ENCODE measurements at places on chromosomes 5 and 9.

DNA sequence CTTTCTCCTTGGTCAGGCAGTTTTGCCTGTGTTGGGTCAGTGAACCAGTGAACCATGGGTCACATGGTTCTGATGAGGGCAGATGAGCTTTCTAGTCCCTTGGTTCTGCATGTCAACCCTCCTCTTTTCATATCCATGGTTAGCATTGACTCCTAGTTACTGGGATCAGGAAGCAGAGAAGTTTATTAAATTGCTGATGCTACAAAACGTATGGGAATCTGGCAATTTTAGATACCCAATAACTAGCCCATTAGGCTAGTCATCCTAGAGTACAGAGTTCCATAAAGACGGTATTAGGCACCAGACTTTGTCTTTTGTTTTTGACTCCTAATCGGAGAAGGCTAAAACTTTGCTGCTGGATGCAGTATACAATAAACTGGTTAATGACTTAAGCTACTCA lies 273.1 kb downstream of the ATPSCKMT start:
- DNase-seq: no peak

GRCh38 chr5:118557251-118557661 lies 431.1 kb downstream of the DTWD2 start:
- DNase-seq: no peak

DNA sequence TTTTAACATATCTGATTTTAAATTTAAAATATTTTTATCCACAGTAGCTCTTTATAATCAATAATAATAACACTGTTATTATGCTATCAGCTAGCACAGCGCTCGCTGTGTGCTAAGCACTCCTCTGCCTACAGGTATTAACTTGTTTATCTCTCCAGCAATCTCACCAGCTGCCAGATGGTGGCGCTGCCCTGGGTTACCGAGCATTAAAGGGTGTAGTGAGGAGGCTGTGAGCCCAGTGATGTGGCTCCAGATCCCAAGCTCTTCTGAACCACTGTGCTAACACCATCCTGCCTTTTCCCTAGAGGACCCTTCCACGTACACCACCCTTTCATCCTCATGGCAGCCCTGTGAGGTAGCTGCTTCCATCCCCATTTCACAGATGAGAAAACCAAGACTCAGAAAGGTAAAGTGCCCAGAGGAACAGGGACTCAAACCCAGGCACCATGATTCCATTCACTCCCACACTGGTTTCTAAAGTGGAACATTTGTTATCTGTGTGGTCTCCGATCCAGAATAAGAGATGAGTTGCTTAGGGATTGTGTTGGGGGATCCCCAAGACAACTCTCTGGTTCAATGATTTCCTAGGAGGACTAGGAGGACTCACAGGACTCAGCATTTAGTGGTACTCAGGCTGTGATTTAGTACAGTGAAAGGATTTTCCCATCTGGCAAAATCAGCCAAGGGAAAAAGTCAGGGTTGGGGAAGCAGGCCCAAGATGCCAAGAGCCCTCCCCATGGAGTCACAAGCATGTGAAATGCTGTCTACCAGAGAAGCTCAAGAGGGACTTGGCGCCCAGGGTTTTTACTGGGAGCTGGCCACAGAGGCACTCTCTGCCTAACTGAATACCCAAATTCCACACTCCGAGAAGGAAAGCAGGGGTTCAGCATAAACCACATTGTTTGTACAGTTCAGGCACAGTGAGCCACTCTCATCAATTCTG lies 7.0 kb downstream of the IGFBPL1 start:
- DNase-seq: no peak

GRCh38 chr5:9654886-9655285 lies 24.7 kb upstream of the TAS2R1 start:
- no peak for DNase-seq
